Right atrium auricular region (tissue), 2 donors: ENCODE measurements at places on chromosomes 2 and 18. TPM values are rescaled to one million over a fixed set of nuclear protein-coding genes. Genes with fewer than 3 reads are reported as not detected.
A peak's percentile ranks its signal among the peaks of the same experiment; 100 is the strongest.

Gene NXPH2
- 1.3 TPM for total RNA-seq

Gene MAL
- total RNA-seq: 8.7 TPM

DNA sequence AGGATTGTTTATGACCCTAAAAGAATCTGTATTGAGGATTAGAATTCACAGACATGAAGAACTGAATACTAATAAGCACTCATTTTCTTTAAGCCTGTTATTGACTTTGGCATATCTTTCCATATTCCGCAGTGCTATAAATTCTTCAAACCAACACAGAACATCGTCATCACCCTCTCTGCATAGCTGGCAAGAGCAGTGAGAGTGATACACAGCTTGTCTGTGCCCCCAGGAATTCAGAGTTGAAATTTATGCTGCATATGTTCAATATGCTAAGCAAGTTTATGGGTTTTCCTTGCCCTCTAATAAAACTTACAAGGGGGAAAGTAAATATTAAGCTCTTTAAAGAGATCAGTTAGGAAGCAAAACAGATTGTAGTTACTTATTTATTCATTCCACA lies 32.7 kb downstream of the CTLA4 start:
- DNase-seq: no peak

GRCh38 chr2:69985688-69986087 lies 24.3 kb upstream of the ASPRV1 start:
- peak; percentile 73 for DNase-seq

GRCh38 chr2:174334278-174334715 lies 457 bp upstream of the SP9 start:
- no peak for DNase-seq

GRCh38 chr2:110678457-110679336 lies 834 bp upstream of the BUB1 start:
- DNase-seq: no peak

GRCh38 chr2:110983133-110983532 lies 137.6 kb upstream of the BCL2L11 start:
- DNase-seq: no peak

DNA sequence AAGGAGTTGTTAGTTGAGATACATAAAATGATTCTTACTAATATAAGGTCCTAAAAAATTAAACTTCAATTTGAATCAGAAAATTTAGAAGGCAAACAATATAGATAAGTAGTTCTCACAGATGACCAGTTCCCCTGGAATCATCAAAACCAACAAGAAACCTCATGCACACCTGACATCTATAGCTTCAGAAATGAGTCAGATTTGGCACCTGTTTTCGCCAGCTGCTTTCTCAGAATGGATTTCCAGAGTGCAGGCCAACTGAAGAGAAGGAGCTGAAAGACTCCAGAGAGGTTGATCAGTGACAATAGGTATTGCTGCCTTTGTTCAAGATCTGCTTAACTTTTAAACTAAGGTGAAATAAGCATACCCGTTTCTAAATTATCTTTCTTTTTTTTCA lies 192.4 kb downstream of the RDH14 start:
- DNase-seq: no peak

DNA sequence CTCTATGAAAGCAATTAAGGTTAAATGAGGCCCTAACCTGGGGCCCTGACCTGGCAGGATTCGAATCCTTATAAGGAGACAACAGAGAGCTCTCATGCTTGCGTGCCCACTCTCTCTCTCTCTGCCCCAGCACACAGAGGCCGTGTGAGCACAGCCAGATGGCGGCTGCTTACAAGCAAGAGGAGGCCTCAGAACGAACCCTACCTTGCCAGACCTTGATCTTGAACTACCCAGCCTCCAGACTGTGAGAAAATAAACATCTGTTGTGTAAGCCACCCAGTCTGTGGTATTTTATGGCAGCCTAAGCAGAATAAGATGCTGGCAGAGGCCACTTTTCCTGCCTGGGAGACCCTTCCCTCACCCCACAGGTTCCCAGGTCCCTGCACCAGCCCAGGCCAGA lies 5.2 kb upstream of the UBE2F start:
- no peak for DNase-seq
